Cortex of kidney (tissue), 1 donor: ENCODE measurements at places on chromosomes 5 and 9.

DNA sequence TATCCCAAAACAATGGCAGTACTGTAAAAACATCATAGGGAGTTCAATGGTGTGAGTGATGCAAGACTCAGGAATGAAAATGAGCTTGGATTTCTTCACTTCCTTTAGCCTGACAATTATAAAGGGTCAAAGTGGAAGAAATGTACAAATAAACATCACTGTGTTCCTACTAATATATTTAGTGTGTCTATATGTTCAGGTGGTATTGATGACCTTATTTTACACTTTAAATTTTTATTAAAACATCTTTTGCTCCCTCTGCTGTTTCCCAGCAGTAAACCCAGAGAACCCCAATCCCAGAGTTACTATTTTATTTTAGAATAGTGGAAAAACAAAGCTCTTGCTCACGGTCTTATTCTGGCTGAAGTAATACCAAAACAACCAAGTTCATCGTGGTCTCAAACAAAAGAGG lies 2.0 kb downstream of the LOX start:
- DNase-seq, result no peak

DNA sequence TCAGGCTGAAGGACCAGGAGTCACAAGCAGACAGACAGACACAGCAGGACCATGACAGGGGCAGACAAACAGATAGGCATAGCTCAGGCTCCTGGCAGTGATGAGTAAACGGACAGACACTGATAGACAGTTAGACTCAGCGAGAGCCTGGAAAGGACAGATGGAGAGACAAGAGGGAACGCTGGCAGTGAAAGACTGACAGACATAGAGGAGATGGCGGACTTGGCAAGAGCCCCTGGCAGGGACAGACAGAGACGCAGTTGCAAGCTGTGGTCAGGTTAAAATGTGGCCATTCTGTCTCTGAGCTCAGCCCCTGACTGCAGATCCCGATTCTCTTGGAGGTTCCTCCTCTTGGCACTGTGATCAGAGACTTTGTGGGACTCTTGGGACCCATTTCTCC lies 13.6 kb downstream of the CSF2 start:
- DNase-seq, result no peak

GRCh38 chr9:124311283-124311682 lies 53.5 kb downstream of the NEK6 start:
- no peak for DNase-seq

DNA sequence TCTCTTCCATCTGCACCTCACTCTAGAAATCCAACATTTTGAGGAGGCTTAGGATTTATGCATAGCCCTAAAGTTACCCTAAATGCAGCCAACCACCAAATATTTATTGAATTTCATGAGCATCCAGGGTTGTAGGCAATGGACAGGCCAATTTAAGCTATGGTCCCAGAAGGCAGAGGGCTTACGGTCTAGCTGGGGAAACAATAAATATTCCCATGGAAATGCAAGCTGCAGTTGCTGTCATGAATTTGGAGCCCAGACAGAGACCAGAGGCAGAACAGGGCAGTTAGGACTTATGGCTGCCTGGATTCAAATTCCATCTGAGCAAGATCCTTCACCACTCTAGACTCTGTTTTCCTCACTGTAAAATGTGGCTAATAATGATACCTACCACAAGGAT lies 9.1 kb upstream of the INSYN2B start:
- no peak for DNase-seq

- DNase-seq, result no peak
Observed at GRCh38 chr9:91533382-91533781, 109.8 kb upstream of the NFIL3 start.

DNA sequence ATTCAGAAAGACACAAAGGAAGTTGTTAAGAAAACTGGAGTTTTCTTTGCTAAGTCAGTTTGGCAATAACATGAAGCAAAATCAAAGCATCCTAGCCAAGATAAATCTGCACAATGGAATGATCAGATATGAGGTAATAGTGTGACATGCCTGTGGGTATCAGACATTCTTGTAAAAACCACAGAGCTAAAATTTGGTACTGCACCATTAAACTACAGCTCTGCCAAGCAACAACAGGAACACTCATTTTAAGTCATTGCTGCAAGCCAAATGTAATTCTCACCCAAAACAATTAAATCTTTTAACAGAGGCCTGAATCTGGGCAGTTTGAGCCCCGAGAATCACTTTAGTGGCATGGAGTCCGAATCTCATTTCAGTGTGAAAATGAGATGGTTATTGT lies 96.6 kb downstream of the VCAN start:
- no peak for DNase-seq

DNA sequence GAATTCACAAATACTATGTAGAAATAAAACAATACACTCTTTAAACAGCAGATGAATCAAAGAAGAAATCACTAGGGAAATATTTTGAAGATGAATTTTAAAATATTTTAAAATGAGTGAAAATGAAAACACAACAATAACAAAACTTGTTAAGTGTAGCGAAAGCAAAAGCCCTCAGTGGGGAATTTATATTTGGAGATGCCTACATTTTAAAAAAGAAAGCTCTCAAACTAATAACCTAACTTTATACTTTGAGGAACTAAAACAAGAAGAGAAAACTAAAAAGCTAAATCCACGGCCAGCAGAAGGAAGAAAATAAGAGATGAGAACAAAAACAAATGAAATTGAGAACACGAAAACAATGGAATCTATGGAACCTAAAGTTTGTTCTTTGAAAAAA lies 22.7 kb downstream of the SPDL1 start:
- DNase-seq, result no peak

DNA sequence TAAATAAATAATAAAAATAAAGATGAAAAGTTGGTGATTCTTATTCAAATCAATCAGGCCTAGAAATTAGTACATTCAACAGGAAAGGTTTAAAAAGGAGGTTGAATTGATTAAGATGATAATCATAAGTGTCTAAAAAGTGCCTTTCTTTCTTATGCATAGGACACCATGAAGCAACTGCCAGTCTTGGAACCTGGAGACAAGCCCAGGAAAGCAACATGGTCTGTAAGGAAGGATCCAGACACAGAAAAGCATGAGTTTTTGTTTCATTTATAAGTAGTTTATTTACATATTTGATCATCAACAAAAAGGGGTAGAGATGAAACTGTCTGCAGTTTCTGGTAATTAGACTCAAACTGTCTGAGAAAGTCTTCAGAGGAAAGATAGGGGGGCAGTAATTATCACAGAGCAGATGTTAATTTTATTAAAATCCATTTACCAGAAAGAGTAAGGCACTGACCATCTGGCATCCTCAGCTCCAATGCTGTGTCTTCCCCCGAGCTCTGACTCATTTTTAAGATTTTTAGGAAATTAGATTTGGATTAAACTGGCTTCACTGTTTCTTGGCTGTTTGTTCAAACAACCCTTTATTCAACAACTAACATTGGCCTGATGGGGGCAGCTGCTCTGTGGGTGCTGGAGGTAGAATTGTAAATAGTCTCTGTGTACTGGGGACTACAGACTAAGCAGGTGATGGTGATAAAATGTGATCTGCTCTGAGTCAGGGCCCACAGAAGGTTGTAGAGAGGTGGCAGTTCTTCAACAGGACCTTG lies 2.7 kb downstream of the RABEPK start:
- DNase-seq, result no peak

DNA sequence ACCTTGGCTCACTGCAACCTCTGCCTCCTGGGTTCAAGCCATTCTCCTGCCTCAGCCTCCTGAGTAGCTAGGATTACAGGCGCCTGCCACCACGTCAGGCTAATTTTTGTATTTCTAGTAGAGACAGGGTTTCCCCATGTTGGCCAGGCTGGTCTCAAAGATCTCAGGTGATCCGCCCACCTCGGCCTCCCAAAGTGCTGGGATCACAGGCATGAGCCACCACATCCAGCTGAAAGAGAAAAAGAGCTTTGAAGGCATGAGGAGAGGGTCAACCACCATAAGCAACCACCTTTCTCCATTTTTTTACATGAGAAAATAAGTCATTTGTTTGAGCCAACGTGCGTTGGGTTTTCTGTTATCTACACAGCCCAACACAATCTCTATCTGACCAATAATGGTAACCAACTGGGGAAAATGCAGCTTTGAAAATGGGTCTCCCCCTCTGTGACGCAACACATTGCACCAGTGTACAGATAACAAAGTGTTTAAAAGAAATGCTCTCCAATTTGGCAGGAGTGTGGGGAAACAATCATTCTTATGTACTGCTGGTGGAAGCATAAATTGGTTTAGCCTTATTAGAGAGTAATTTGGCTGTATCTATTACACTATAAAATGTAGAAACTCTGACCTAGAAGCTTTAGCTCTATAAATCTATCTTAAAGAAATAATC lies 45.8 kb upstream of the ZBTB43 start:
- DNase-seq, result no peak

DNA sequence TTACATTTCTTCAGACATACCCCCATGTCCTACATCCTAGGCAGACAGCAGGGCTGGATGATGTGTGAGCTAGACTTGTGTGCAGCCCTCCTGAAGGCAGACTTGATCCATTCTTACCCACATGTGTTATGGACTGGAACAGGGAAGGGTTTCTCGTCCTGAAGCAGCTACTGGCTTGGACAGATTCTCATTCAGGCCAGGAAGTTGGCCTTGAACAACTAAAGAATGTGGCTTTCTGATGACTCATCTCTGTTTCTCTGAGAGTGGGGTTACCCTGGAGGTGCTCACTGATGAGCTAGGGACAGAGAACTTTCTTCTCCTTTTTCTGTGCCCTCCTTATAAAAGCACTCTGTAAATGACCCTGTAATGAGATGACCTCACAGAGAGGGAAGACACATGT lies 246.5 kb downstream of the PCSK5 start:
- DNase-seq, result no peak

DNA sequence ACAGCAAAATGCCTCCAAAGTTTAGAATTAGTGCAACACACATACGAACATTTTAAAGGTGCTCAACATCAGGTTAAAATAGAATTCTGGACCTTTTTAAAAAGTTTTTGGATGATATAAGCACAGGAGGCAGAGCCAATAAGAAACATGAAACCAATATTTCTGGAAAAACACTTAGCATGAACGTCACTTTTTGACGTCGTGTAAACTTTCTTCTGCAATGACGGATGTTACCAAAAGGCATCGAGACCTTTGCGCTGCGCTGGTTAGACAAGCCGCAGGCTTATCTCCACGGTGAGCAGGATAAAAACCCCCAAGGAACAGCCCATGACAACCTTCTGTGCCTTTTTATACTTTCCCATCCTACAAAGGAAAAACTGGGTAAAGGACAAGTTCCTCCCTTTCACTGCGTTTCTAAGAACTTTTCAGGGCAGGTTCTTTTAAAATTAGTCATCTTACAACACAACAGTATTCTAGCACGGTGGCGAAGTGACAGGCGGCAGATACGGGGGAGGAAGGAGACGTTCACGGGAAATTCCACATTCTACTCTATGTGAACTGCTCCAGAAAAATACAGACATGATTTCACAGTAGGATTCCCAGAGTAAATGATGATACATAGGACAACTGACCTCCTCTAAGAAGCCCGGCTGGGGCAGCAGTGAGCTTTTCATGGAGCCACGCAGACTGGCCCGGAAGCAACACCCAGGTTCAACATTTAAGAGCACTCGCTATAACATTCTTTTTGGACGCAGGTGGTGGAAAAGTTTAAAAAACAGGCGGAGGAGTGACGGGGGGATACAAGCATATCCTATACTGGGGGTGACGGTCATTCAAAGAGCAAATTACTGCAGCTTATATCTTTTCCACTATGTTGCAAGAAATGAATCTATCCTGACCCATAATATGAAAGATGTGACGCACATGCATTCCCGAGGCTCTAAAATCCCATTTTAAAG lies 52.4 kb downstream of the USP20 start:
- no peak for DNase-seq

DNA sequence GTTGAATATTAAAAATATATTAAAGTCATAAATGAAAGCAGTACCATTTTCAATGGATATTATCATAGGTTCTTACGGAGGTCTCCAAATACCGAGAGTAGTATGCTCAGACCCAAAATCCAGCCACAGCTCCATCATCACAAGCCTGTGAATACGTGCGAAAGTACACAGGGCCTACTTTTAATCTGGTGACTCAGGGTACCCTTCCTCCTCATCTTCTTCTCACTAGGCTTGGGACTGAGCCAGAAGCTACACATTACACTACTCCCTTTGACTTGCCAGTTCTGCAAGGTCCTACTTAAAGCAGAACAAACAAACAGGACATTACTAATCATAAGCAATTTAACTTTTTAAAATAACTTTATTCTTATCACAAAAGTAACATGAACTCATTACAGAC lies 7.6 kb upstream of the RIC1 start:
- no peak for DNase-seq

- DNase-seq, result no peak
Observed at GRCh38 chr5:14946815-14947620, 75.4 kb upstream of the ANKH start.

DNA sequence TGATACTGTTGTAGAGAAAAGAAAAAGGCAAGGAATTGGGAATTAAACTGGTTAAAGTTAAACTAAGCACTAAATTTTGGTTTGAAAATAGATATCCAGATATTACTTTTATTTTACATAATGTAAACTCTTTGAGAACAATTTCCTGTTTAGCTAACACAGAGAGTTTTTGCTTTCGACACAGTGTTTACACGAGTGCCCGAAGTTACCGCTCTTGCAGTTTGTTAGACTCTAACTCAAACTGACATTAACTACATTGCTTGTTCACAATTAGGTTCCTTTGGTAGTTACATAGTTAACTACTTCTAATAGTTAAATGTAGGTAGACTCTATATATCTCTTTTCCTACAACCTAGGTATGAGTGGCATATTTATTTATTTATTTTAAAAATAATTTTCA lies 117.1 kb upstream of the CHD1 start:
- no peak for DNase-seq

DNA sequence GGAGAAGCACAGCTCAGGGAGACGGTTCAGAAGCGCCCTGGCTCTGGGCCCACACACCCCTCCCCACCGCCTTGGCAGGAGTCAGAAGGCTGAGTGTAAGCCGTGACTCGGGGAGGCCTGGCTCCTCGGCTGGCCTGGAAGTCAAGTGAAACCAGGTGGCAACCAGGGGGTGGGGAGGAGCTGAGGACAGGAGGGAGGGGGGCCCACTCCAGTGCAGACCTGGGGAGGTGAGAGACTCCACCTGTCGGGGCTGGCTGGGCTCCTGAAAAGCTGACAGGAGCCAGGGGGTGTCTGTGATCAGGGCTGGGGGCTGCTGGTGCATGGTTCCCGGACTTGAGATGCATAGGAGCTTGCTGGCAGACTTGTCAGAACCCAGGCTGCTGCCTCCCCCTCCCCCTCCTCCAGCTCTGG lies 150.2 kb upstream of the PHYKPL start:
- DNase-seq, result no peak

- DNase-seq, result no peak
Observed at GRCh38 chr9:37104183-37104889, 16.0 kb upstream of the ZCCHC7 start.
